Stimulated activated CD8-positive, alpha-beta memory T cell treated with anti-CD3 and anti-CD28 coated beads, Interleukin-7, amount 100 ng/mL, for 4 hours (primary cell): ENCODE measurements at places on chromosomes 2 and 18.

- DNase-seq, result no peak
Observed at GRCh38 chr18:78827141-78827540, 152.5 kb upstream of the SALL3 start.

DNA sequence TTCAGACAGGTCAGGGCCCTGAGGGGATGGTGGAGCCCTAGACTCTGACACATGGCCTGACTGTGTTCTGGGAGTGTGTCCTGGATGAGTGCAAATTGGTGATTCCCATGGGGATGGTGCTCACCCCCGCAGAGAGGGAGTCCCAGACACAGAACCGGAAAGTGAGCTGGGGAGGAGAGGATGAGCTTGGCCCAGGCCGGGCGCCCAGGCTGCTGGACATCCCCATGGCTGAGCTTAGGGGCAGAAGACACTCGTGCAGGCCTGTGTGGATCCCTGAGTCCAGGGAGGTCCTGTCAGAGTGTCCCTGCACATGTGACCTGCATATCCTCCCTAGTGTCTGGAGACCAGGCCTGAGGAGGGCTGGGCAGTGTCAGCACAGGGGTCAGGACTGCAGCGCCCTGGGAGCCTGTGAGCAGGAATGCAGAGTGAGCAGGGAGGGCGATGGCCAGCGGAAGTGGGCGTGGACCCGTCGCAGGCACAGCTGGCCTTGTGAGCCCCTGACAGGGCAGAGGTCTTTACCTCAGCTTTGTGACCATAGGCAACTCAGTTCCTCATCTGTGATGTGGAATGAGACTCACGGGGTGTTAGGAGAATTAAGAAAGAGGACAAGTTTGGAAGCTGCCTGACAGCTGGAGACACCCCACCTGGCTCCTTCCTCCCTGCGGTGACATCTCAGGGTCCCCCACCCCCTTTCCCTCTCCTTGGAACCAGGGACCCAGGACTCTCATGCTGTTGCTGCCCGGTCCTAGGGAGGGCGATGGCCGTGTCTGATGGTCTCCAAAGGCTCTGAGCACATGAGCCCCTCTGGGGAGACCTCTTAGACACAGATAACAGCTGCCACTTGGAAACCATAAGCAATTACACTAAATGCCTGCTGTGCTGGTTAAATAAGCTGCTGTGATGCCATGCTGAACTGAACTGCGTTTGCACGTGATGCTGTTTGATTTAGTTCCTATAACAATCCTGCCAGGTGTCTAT, 62.6 kb upstream of the HS6ST1 start:
- DNase-seq, result no peak

- DNase-seq, result no peak
Observed at GRCh38 chr18:3709205-3709604, 259.2 kb downstream of the TGIF1 start.

DNA sequence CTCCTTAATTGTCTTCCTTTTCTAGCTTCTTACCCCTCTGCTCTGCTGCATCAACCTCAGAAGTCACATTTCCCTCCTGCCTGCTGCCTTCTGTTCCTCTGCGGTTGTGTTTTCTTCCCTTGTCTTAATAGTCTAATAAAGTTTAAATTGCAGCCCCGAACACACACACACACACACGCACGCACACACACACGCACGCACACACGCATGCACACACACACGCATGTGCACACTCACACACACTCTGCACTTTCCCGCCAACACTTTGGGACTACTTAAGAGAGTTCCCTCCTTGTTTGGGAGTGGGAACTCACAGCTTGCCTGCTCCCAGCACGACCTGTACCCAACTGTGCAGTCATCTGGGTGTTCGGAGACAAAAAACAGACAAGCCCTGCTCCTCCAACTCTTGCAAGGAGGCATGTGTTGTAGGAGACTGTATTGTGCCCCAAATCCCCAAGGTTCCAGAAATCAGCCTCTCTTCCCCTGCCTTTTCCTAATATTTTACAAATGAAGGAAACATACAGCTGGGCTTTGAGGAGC, 99.1 kb downstream of the SETBP1 start:
- DNase-seq, result no peak

DNA sequence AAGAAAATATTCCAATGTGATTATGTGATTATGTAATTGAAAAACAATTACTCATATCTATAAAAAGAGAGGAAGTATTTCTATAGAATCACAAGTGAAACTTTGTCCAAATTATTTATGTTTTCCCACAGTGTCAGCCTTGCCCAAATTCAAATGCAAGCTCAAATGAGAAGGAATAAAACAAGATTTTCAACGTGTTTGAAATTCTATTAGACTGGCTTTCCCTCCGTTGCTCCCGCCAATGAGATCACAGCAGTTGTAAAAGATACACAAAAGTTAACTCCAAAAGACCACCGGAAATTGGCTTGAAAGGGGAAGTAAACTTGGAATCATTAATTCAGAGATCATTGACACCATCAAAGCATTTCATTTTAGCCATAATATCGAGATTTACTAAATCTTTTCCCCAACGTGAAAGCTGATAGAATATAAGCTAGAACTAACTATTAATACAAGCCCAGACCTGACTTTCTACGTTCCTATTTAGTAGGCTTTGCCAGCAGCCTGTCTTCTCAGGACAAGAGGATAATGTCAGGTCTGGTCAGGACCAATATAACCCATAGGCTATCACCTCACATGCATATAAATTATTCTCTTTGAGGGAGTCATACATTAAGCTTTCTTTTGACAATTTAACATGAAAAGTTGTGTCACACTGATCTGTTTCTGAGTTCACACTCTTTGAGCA, 222.6 kb upstream of the CHAC2 start:
- no peak for DNase-seq

- peak; percentile 2 for DNase-seq
Observed at GRCh38 chr18:75161256-75162028, 47.5 kb downstream of the PTGR3 start.

DNA sequence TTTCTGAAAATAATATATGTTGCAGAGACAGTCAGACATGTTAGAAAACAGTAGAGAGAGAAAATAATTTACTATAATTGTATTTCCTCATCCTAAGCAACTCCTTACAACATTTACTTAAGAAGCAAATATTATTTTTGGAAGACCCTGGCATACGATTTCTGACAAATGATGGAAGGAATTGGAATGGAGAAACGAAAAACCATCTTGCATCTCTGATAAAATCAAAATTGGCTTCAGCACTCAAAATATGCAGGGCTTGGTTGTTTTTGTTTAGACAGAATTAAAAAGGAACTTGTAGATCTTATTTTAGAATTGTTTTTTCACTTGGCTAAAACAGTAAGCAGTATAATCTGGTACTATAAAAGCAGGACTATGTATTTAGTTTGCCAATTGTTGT, 88.1 kb downstream of the NRXN1 start:
- no peak for DNase-seq

DNA sequence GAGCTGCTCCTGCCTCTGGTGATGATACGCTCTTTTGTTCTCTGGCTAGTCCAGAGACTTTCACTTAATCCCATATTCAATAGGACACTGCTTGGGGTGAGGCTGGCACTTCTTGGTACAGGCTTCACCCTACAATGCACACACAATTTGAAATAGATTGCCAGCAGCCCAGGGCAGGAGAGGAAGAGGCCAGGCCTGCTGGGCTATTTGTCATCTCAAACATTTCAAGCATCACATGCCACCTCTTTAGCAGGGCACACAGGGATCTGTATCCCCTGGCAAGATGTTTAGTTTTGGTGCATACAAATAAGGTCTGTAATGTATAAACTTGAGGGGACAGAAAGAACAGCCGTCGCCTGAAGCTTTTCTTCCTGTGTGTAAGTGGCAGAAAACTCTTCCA, 120.4 kb downstream of the CHST9 start:
- DNase-seq, result no peak

DNA sequence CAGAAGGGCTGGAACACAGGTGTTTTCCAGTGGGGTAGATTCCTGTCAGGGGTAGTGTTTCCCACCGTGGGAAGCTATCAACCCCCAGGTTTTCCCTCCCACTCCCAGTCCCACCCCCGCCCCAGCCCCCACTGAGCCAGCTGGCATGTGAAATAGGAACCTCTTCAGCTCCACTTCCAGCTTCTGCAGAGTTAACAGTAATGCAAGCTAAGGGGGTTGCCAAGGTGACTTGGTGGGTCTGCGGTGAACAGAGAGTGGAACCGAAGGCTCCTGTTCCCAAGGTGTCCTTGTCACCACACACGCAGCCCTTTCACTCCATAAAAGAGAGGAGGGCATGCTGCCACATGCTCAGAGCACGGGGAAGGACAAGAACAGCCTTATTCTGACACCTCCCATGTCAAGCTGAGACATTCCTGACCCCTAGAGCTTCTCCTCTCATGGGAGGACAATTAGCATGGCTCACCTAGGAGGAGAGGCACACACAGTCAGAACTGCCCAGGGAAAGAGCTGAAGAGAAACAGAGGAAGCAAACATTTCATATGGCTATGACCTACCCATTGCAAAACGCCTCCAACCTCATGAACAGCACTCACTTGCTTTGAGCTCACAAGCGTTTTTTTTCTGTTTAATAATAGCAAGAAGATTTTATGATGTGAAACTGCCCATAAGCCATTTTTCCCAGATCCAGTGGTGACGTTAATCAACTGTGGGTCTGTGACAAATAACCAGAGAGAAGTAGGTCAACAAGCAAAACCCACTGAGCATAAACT, 39.8 kb upstream of the TBC1D8 start:
- no peak for DNase-seq

DNA sequence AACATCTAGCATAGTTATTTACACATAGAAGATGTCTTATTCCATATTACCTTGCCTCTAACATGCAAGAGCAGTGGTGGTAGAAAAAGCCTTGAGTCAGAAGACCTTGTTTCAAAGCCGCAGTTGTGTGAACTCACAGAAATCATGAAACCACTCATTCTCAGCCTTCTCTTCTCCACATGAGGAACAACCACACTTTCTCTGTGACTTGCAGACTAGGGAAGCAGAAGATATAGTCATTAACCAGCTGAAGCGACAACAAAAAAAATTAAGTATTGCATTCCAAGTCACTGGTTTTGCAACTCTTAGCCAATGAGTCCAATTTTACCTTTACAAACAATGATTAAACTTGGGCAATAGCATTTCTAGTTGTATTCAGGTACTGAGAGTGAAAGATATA, 19.0 kb downstream of the TWSG1 start:
- DNase-seq, result no peak

DNA sequence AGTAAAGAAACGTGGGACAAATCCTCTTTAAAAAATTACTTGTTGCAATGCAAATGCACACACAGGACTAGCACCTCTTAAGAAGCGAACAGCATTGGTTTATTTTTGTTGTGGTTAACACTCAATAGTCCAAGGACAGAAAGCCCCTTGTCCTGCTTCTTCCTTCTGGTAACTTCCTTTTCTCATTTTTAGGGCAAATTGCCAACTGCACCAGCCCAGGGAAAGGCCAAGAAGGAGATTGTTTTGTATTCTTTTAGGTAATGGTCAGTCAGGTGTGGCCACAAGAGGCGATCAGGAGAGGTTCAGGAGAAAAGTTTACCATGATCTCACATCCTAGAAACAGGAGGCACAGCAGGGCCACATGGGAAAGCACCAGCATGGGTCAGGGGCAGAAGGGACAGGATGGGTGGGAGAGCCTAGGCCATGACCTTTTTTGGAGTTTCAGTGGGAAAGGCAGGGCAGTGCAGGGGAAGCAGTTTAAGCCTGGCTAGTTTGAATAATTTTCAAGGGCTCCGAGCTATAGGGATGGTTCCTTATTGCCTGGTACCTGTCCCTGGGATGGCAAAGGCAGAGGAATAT, 73.0 kb downstream of the CHRNA1 start:
- no peak for DNase-seq

DNA sequence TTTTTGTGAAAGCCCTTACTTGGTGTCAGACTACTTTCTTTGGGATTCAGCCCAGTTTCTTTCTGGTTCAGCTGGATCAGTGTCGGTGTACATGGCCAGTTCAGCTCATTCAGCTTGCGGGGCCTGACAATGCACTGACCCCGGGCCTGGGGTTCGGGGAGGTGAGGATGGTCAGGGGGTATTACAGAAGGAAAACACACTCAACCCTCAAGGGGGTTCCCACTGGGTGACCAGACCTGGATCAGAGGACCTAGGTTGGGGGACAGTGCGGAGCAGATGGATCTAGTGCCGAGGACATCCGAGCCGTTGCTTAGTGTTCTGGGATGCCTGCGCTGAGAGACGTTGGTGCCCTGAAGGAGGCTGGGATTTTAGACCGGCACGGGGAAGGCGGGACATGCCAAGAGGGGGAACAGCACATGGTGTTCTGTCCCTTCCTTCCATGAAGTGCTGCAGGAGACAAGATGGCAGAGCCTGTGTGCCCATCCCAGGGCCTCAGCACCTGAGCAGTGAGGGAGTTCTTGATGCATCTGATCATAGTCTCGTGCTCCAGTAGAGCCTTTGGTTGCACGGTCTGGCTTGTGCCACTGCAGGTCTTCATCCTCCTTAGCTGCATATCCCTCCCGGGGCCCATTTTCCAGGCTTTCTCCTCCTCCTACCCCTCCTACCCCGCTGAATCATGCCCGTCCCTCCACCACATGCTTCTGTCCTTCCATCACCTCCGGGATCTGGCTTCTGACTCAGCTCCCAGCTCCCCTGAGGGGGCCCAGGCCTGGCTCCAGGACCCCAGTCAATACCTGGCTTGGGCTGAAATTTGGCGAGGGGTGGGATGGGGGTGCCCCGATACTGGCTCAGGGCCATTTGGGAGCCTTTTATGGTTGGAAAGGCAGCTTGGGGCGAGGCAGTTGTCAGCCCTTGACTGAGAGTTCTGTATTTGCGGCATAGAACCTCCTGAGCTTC, 18.0 kb downstream of the SPEG start:
- no peak for DNase-seq

DNA sequence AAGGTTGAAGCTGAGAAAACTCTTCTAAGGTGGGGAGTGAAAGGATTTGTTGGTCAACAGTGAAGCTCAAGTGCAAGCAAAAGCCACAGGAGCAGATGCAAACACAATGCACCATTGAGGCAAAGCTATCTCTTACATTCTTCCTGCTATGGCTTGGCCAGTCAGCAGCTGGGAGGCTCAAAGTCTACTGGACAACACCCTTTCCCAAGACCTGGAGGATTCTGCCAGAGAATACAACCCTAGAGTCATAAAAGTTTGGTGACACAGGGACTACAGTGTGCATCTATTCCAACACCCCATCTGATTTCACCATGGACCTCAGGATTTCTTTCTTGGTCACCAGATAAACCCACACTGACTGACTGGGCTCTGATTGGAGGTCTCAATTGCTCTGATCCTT, 342.0 kb downstream of the HRH4 start:
- DNase-seq, result no peak

GRCh38 chr2:55518841-55519165, 715 bp upstream of the CFAP36 start:
- DNase-seq, result no peak

DNA sequence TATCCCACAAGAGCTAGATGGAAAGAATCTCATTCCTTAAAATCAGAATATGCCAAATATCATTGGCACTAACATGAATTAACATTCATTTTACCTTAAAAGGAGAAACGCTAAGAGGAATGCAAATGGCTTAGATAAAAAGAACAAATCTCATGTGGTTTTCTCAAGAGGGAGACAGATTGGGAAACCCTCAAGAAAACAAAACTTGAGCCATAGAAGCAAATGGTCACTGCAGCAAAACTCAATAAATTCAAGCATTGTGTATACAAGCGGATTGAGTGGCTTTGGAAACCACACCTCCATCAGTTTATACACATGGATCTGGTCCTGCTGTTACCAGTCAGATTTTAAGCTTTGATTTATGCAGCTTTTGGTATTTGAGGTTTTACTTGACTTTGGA, 1331.8 kb upstream of the ZEB2 start:
- DNase-seq, result no peak

- DNase-seq, result peak; percentile 44
Observed at GRCh38 chr2:28750316-28751251, 1.0 kb upstream of the PPP1CB start.

- DNase-seq, result no peak
Observed at GRCh38 chr18:78793313-78794070, 186.1 kb upstream of the SALL3 start.

- DNase-seq, result no peak
Observed at GRCh38 chr2:162748566-162749215, 89.9 kb downstream of the KCNH7 start.
